HCT116 (cell line): ENCODE measurements at places on chromosomes 2 and 18. TPM values are rescaled to one million over a fixed set of nuclear protein-coding genes. Genes with fewer than 3 reads are reported as not detected.
A peak's percentile ranks its signal among the peaks of the same experiment; 100 is the strongest.

FAM117B gene
- 9.1 TPM for total RNA-seq

DNA sequence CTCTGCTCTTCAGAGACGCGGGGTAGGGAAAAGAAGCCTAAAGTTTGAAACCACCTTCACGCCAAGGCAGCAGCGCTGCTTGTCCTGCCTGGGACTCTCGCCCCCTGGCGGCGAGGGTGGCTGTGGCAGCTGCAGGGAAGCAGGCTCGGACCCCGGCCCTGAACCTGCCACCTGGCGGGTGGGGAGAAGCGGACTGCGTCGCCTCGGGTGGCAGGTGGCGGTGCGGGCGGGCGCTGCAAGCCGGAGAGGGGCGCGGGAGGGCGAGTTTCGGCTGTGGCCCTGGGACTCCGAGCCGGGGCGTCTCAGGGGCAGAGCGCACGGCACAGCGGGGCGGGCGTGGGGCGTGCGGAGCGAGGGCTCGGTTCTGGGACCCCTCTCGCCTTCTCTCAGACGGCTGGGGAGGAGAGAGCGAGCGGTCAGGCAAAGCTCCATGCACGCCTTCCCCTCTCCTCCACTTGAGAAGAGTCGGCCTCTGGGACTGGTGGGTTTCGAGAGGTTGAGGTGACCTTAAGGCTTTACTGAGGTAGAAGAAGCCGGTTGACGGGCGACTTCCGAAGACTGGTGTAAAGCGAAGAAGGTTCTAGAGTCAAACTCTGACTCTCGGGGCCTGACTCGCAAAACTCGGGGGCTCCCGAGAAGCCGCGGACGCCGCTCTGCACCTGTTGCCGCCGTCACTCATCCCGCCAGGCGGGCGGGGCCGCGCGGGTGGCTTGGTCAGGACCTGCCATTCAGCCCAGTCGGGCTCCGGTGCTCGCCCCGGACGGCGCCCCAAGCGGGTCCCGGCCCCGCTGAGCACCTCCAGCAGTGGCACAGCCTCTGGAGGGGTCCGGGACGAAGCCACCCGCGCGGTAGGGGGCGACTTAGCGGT is 1.1 kb upstream of the BOLL start:
- no peak for DNase-seq

GRCh38 chr2:33788044-33788443 is 188.9 kb upstream of the FAM98A start:
- no peak for DNase-seq

RFTN2 gene
- not detected for total RNA-seq

GRCh38 chr2:27184115-27184514 is 27.7 kb upstream of the ATRAID start:
- DNase-seq = no peak

DNA sequence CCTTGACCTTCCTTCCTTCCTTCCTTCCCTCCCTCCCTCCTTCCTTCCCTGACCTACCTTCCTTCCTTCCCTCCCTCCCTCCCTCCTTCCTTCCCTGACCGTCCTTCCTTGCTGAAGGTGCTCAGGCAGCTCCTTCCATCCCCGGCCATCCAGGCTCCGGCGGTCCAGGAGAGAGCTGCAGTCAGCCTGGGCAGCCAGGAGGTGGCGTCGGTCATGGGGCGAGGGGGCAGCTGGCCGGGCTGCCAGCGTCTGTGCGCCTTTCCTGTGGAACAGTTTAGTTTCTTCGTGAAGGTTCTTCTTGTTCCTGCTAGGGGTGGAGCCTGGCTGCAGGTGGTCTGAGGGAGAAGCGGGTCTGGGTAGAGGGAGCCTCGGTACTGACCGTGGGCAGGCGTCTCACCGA is 15.7 kb downstream of the GPR35 start:
- DNase-seq = peak; percentile 29

DNA sequence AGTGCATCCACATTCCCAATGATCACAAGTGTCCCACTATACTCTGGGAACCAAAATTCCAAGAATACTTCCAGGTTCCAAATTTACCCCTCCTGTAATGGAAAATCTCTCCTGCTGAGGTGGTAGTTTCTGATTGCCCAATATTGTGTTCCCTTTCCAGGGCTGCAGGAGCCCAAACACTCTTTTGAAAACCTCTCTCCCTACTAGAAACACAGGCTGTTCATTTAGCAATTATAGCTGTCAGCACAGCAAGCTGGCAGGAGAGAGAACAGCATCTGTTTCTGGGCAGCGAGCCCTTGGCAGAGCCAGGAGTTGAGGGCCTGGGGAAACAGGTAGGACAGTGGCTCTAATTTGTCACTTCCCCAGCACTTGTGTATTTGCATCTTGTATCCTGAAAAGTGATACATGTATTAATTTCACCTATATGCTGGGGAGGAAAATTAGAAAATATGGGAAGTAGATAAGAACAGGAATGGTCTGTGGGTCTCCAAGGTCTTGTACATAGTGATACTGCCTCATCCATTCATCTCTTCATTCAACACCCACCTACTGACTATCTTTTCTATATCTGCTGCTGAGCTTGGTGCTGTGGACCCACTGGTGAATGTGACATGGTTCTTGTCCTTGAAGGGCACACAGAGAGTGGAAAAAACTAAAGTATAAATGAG is 16.9 kb upstream of the PAIP2B start:
- no peak for DNase-seq

- DNase-seq = no peak
These were observed 297.3 kb downstream of the TNS1 start for GRCh38 chr2:217705461-217705860.

DNA sequence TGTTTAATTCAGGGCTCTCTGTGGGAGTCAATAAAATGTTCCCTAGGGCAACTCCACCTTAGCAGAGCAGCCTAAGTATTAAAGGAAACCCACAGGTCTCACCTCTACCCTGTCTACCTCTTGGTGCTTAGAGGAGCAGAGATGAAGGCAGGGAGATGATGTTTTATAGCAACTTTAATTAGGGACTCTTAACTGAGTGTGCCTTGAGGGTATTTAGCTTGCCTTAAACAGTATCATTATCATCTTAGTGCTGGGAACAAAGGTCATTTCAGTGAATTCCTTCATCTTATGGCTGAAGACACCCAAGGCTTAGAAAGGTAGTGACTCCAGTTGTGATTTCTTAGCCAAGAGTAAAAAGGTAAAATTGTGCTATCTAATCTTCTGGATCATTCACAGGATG is 26.7 kb downstream of the VIL1 start:
- DNase-seq = no peak

TET3 gene
- total RNA-seq = 15.4 TPM

- DNase-seq = no peak
These were observed 144.7 kb upstream of the CTNNA2 start for GRCh38 chr2:79368116-79368630.

GRCh38 chr2:196925051-196925767 is 1.3 kb downstream of the PGAP1 start:
- no peak for DNase-seq

GALR1 gene
- total RNA-seq = not detected

BOLA3 gene
- total RNA-seq = 62.9 TPM

SCYGR4 gene
- not detected for total RNA-seq

CCDC68 gene
- 6.6 TPM for total RNA-seq

BIRC6 gene
- total RNA-seq = 60.7 TPM

DNA sequence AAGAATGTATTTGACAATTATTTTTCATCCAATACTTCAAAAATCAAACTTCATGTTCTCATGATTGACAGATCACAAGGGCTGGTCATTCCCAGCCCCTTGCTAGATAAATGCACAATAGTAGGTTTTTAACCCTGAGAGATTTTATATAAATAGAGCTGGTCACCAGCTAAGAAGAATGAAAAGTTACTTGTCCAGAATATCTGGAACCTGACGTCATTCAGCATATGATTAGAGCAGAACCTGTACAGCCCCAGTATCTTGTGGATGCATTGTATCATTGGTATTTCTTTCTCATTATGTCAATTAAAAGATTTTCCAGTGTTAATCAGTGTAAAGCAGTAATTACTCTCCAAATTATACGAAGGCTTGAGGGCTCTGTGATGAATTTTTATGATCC is 202.8 kb upstream of the RND3 start:
- DNase-seq = no peak

DNA sequence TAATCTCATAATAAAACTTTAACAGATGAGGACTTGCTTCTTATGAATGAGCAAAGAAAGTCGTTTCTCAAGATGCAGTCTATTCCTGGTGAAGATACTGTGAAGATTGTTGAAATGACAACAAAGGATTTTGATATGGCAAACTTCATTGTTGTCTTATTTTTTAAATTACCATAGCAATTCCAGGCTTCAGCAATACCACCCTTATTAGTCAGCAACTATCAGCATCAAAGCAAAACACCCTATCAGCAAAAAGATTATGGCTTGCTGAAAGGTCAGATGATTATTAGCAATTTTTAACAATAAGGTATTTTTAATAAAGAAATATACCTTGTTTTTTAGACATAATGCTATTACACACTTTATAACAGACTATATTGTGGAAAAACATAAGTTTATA is 88.3 kb downstream of the COL5A2 start:
- DNase-seq = no peak

CHRND gene
- not detected for total RNA-seq

DNA sequence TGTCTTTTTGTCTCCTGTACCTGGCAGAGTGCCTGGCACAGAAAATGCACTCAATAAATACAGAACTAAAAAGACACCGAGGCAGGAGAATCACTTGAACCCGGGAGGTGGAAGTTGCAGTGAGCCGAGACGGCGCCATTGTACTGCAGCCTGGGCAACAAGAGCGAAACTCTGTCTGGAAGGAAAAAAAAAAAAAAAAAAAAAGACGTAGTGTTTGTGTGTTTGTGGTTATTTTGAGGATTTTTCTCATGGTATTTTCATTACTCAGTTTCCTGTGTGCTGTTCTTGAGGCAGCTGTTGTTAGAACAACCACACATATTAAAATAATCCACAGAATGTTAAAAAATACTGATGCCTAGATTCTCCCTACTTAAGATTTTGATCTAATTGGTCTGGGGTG is 519.2 kb upstream of the SPHKAP start:
- DNase-seq = no peak

DNA sequence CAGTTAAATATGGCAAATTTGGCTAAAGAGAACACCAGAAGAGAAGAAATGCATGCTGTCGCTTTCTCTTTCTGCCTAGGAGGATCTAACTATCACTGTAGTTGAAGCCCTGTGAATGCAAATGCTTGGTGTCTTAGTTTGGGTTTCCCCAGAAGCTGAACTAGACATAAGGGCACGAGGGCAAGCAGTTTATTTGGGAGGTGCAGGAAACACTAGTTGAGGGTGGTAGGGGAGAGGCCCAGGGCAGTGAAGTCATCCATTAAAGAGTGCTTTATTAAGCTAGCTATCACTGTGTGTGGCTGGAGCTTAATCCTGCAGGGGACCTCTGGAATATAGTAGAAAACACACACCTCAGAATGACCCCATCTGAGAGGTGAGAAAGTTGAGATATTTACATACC is 639.8 kb upstream of the ZEB2 start:
- no peak for DNase-seq

DNA sequence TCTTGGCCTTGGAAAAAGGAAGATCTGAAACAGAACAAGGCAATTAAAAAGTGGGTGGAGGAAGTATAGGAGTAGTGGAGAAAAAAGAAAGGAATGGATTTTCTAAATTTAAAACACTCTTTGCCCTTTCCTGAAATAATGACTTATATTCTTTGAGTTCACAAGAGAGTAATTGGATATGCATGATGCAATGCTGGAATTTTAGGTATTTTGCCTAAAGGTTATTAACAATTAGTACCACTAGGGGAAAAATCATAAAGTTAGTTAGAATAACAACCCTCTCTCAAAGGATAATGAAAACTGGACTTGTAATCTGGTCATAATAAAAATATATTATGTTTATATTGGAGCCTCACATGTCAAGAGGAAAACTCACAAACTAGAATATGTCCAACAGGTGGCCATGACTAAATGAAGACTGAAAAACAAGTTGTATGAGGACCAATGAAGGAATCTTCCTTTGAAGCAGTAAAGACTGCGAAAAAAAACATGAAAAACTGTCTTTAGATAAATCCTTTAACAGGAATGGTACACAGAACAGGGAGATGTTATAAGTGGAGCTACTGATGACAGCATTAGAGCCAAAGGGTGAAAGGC is 281.8 kb downstream of the NCKAP5 start:
- no peak for DNase-seq

DTNA gene
- 9.6 TPM for total RNA-seq

DNA sequence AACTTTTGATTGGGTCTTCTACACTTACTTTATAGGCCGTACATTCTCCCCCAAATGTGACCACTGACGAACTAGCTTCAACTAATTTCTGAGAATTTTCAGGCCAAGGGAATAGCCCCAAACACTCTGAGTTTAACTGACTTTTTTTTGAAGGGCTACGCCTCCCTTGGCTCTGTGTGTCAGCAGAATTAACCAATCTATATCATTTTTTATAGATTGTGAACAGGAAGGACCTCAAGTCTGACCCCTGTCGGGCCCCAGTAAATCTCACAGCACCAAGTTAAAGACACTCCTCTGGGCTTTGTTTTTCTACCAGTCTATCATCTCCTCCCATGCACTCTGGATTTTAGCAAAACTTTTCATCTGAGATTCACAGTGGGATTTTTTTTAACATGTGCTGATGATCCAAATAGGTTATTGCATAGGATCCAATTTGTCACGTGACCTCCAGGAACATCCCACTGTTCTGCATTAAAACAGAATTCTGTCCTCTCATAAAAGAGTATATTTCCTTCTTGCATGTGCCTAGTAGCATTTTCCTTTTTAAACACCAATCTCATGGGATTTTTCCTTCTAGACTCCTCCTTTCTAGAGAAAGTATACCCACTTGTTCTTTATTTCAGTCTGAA is 307.1 kb downstream of the OSR1 start:
- DNase-seq = no peak

GRCh38 chr2:4098137-4098536 is 394.8 kb downstream of the DCDC2C start:
- no peak for DNase-seq

ASXL2 gene
- 29.2 TPM for total RNA-seq

SCN1A gene
- not detected for total RNA-seq

DNA sequence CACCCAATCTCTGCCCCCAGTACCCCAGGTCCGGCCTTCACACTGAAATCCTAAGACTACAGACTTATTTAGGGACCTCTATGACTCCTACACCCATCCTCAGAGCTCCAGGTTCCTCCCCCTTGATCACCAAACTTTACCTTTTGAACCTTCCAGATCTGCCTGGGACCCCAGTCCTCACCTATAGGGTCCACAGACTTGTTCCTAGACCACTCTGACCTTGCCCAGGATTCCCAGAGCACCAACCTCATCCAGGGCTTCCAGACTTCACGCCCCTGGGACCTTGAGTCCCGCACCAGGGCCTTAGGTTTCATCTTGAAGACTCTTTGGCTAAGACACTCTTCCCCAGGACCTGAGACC is 462 bp downstream of the CHCHD5 start:
- DNase-seq = no peak

CNGA3 gene
- total RNA-seq = not detected

DNA sequence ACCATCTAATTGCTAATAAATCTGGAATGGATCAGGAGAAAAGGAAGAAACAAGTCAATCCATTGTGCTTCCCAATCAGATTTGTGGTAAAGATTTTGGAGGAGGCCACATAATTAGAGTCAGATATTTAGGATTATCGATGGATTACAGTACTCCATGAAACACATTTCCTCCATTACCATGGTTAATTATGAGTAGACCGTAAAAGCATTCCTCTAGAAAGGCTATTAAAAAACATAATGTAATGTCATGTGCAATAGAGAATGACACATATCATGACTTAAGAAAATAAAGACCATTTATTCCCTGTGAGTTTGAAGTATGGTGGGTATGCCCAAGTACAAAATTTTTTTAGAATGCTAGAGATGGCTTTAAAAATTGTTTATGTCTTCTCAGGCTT is 96.1 kb downstream of the ITGA4 start:
- DNase-seq = no peak

GMPPA gene
- total RNA-seq = 71.8 TPM

SOX11 gene
- total RNA-seq = 0.02 TPM
